ENCODE measurements at places on chromosomes 1 and 21.
A peak's percentile ranks its signal among the peaks of the same experiment; 100 is the strongest.

- no peak for DNase-seq
Measured at GRCh38 chr1:156310962-156311361, 11.9 kb upstream of the VHLL start.

GRCh38 chr1:220028346-220028895 is 17.9 kb downstream of the EPRS1 start:
- no peak for DNase-seq

DNA sequence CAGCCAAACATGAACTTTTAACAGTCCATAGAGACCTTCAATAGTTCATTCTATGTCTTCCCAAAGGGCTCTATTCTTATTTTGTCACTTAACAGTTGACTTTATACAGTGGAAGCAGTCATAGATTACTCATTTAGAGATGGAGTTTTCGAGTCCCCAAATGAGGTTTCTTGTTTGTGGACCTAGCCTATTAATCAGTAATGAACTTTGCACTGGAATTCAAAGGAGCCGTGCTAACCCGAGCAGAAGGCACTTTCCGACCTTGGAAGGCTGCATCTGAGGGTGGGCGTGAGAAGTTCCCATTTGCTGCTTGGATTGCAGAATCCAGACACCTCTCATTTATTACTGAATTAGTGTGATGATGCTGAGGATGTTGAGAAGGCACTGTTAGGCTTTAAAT is 46.4 kb downstream of the TTC39A start:
- no peak for DNase-seq

GRCh38 chr21:33566514-33566913 is 22.0 kb downstream of the DONSON start:
- DNase-seq = no peak

GRCh38 chr1:212009561-212009960 is 25.8 kb downstream of the INTS7 start:
- DNase-seq = no peak

- no peak for DNase-seq
Measured at GRCh38 chr1:233240829-233241682, 54.5 kb downstream of the PCNX2 start.

DNA sequence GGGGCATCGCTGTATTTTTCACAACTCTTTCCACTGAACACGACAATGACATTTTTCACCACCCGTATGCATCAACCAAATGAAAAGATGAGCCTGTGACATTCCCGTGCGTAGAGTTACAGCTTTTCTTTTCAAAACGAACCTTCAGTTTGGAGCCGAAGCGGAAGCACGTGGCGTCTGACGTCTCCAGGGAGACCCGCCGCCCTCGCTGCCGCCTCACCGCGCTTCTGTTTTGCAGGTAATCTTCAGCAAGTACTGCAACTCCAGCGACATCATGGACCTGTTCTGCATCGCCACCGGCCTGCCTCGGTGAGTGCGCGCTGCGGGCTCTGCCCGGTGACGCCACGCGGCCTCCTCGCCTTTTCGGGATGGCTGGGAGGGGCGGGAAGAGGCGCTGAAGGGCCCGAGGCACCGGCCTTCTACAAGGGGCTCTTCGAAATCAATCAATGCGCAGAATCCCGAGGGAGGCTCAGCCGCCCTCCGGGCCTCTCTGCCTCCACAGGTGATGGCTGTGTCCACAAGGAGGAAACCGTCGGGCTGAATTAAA is 32.6 kb downstream of the PDE9A start:
- no peak for DNase-seq

DNA sequence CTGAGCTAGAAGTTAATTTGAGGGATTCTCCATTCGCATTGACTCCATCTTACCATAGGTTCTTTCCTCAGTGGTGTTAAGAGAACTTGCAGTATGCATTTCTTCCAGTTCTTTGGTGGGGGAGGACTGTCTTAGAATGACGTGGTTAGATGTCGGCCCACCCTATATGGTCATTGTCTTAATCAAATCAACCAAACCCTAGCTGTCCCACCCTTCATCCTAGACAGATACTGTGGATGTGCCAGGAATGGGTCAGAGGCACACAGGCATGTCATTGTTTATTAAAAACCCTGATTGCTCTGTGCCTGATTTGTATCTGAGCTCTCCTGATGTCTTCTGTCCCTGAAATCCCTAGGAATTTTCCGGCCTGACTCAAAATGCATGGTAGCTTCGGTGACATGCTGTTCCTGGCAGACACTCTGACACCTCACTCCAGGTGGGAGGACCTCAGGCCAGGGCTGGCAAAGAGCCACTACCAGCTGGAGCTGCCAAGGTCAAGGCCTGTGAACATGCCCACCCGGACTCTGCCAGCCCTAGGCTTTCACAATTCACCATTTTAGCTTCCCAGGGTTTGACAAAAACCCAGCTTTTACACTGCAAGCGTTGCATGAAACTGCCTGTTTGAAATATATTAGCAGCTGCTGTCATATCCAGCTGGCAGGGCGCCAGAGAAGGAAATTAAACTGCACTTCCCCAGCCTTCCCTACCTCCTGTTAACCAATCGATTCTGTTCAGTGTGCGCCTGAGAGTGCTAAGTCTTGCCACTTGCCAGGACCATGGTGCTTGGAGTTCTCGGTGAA is 134.0 kb downstream of the FAM78B start:
- no peak for DNase-seq

- DNase-seq = no peak
Measured at GRCh38 chr1:25697435-25698217, 81.0 kb downstream of the MAN1C1 start.

DNA sequence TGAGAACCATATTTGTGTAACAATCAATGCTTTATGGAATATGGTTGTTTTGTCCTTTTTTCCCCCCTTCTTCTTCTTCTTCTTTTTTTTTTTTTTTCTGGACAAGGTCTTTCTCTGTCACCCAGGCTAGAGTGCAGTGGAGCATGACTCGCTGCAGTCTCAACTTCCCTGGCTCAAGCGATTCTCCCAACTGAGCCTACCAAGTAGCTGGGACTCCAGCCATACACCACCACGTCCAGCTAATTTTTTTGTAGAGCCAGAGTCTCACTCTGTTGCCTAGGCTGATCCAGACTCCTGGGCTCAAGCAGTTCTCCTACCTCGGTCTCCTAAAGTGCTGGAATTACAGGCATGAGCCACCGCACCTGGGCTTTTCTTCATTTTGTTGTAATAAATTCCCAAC is 86.7 kb downstream of the FMN2 start:
- DNase-seq = no peak

DNA sequence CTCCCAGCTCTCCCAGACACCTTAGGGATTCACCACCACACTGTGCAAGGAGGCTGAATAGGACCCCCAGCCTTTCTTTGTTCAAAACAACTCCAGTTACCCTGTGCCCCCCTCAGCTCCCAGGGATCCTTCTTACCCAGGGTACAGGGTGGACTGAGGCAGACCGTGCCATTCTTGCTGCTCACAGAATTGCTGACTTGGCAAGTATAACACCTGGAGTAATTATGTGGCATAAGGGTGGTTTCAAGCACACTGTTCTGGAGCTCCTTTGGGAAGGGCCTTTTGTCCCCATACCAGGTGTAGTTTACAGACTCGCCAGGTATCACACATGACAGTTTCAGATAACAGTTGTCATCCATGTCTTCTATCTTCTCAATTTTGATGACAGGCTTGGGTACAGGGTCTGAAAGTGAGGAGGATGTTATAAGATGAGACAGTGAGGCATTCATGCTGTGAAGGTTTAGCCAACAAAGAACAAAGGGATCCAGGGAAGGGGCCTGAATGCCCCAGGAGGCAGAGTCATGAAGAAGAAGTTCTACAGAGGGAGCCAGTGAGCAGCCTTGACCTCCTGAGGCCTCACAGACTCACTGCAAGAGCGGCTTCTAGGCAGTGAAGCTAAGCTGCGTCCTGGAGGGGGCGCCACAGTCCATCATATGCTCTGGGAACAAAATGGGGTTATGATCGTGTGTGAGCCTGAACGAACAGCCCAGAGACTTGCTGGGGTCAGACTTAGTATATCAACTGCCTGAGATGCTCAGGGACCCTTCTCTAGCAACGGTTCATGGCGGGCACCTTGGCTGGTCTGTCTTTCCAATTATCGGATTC is 30.3 kb downstream of the CD48 start:
- peak; percentile 79 for DNase-seq

- DNase-seq = no peak
Measured at GRCh38 chr21:34580181-34580700, 34.7 kb downstream of the RCAN1 start.

DNA sequence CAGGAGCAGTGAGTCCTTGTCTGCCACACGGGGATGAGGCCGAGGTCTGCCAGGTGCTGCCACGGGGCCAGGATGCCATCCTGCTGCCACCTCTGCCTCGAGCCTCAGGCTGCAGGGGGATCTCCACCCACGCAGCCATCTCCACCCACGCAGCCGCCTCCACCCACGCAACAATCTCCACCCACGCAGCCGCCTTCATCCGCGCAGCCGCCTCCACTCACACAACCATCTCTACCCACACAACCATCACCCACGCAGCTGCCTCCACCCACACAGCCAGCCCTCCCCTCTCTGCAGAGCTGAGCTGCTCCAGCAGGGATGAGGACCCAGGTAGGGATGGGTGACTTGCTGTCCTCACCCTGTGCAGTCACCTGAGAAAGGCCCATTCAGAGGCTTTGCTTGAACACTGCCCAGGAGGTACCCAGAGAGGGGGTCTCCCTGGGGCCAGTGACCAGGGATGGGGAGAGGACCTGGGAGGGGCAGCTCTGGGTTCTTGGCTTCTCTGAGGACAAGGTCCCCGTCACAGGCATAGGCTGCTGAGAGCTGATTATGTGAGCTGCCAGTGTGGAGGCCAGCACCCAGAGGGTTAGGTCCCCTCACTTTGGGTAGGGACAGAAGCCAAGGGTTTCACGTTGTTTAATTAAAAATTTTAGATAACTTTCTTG is 46.6 kb upstream of the TTC34 start:
- no peak for DNase-seq

DNA sequence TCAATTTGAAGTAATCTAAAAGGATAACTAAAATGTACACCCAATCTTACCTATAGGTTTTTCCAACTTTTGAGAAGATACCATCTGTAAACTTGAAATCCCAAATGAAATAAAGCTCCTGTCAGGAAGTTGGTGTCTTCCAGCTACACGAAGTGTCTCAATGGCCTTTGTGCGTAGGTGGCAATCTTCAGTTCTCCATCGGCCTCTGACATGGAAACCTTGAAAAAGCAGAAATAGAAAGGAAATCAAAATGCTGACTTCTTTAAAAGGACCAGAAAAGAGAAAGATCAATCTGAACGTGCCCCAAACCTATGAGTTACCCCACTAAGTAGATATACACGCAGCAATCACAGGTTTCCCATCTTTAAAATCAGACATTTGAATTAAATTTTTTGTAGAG is 10.0 kb downstream of the MKNK1 start:
- no peak for DNase-seq

GRCh38 chr1:226772446-226773139 is 33.5 kb upstream of the ITPKB start:
- no peak for DNase-seq

- DNase-seq = no peak
Measured at GRCh38 chr1:184743062-184743756, 11.4 kb downstream of the EDEM3 start.

DNA sequence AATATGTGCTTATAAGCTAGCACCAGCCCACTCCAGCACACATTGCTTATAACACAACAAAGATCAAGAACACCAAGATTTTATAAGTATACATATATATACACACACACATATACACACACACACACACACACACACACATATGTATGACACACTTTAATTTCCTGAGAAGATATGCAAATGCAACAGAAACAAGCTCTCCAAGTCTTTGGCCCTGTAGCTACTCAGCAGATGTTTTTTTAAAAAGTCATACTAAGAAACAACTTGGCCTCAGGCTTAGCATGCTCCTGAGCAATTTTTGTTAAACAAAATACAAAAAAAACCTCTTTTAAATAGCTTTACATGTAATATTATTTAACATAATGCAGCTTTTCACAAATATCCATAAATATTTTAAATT is 11.1 kb downstream of the TNFSF18 start:
- DNase-seq = no peak

- no peak for DNase-seq
Measured at GRCh38 chr1:206702260-206702659, 17.6 kb downstream of the MAPKAPK2 start.

DNA sequence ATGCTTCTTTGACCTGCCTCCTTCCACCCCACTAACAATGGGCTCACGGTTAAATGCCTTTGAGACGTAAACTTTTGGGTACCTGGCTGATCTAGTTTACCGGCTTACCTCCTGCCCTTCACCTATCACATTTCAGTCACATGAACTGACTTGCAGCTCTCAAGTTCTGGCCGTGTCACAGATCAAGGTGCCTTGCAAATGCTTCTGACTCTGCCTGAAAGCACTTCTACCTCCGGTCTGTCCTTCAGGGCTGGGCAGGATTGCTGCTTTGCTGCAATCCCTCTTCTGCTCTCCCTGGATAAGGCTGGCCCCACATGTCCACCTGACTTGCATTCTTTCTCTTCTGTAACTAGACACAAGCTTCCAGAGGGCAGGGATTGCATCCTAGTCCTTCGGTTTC is 69.0 kb downstream of the GRIK1 start:
- DNase-seq = no peak

DNA sequence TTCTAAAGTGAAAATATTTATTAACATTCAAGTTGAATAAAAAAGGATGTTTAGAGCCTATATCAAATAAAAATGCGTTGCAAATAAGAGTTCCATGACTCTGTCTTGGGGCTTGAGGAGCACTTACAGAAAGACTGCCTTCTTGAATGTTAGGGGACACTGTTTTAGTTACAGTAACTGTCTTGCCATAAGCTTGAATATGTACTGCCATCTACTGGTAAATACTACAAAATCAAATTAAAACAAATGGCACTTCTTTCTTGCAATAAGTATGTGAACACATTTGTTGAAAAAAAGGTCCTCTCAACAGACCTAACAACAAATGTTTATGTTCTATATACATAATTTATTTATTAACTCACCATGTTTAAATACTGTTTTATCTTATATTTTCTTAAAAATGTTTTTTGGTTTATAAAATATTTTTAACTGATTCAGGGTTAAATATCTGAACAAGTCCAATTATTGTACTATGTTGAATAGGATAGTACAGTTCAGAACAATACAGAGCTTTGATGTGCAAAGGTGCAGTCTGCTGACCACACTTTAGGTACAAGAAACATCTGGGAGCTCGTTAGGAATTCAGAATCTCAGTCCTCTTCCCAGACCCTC is 199.5 kb downstream of the LRRIQ3 start:
- DNase-seq = no peak

DNA sequence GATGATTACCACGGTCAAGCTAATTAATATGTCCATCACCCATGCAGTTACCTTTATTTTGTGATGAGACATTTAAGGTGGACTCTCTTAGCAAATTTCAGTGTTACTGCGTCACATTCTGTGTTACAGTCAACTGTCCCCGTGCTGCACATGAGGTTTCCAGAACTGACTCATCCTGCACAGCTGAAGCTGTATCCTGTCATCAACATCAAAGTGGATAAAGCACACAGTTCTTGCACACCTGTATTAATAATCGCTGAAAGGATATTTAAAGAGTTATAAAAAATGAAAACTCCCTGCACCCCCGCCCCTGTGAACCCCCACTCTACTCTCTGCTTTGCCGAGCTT is 3.4 kb upstream of the KRTAP10-5 start:
- DNase-seq = no peak

GRCh38 chr1:77400781-77401180 is 119.0 kb downstream of the AK5 start:
- no peak for DNase-seq

Measured in activated CD8-positive, alpha-beta memory T cell treated with anti-CD3 and anti-CD28 coated beads for 1 hour (primary cell).